Prostate gland (tissue), 2 donors: ENCODE measurements at places on chromosomes 3 and 15. TPM values are rescaled to one million over a fixed set of nuclear protein-coding genes. Genes with fewer than 3 reads are reported as not detected.

The GOLGA8G gene
- total RNA-seq: 7.9 TPM

The LRRC58 gene
- total RNA-seq: 34.9 TPM

- no peak overlapping the region for H3K4me3 ChIP-seq
- H3K27me3 ChIP-seq: no peaks in the 10 kb centered on the region
- no peak for DNase-seq
- H3K36me3 ChIP-seq: no peaks in the 10 kb centered on the region
- H3K27ac ChIP-seq: no peak overlapping the region
- H3K4me1 ChIP-seq: peaks cover 5% of the 10 kb centered on the region
Observed at GRCh38 chr3:65927576-65927975, 111.1 kb downstream of the MAGI1 start.

The PROS1 gene
- total RNA-seq: 26.6 TPM

- H3K27me3 ChIP-seq: no peaks in the 10 kb centered on the region
- no peaks in the 10 kb centered on the region for H3K36me3 ChIP-seq
- no peak overlapping the region for H3K27ac ChIP-seq
- no peak overlapping the region for H3K4me3 ChIP-seq
- H3K4me1 ChIP-seq: no peaks in the 10 kb centered on the region
Observed at GRCh38 chr3:191158815-191159214, 40.2 kb upstream of the OSTN start.

- DNase-seq: no peak
- peaks cover 6% of the 10 kb centered on the region for H3K4me1 ChIP-seq
- H3K4me3 ChIP-seq: peak overlapping the region; percentile 19
- H3K27ac ChIP-seq: no peak overlapping the region
- H3K36me3 ChIP-seq: no peaks in the 10 kb centered on the region
Observed at GRCh38 chr3:137767538-137768360, 3.6 kb downstream of the SOX14 start.

The CILP gene
- 27.8 TPM for total RNA-seq

GRCh38 chr15:31606931-31607497, 280.4 kb downstream of the KLF13 start:
- no peaks in the 10 kb centered on the region for H3K27me3 ChIP-seq
- no peak for DNase-seq
- H3K4me1 ChIP-seq: no peaks in the 10 kb centered on the region
- no peak overlapping the region for H3K4me3 ChIP-seq

DNA sequence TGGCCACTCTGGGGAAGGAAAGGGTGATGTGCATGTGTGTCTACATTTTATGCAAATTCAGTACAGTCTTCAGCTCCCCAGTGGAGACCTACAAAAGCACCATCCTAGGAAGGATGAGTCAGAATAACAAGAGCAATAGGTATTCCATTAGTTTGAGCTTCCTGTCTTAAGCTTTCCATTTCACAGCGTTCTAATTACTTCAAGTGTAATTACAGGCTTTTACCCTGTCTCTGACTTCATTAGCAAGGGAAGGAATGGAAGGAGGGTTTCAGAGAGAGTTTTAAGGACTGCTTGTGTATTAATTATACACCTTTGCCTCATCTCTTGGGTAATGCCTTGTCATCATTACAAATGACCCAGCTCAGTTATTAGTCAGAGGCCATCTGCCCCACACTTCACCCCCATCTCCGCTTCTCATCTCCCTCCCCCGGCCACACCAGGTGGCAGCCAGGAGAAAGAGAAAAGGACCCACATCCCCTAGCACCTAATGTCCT, 202.8 kb upstream of the MRPL3 start:
- H3K4me1 ChIP-seq: no peaks in the 10 kb centered on the region
- no peaks in the 10 kb centered on the region for H3K36me3 ChIP-seq
- no peaks in the 10 kb centered on the region for H3K27me3 ChIP-seq
- DNase-seq: no peak
- H3K27ac ChIP-seq: no peak overlapping the region

DNA sequence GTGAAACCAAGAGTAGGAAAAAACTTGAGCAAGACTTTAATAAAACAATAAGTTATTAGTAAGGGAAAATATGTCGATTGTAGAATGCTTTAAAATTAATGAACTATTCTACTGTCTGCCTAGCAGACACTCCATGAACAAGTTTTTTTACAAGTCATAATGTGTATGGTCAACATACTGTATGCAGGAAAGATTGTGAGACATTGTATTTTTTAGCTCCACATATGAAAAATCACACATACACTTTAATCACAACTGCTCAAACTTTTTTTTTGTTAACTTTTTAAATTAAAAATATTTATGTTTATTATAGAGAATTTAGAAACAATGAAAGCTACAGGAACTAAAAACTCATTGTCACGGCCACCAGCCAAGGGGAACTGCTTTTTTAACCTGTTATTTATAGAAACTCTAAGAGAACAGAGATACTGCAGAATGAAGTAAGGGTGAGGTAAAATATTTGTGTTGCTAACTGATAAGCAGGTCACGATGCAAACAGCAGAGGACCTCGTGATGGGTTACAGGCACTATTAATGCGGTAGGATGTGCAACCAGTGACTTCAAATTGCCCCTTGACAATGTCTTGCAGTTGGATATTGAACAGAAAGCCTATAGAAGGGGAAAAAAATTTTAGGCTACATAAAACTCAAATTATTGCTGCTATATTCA, 53.0 kb downstream of the THSD4 start:
- H3K27me3 ChIP-seq: no peaks in the 10 kb centered on the region
- no peaks in the 10 kb centered on the region for H3K4me1 ChIP-seq
- H3K36me3 ChIP-seq: no peaks in the 10 kb centered on the region
- no peak overlapping the region for H3K27ac ChIP-seq
- no peak for DNase-seq

GRCh38 chr3:66144568-66145407, 76.0 kb upstream of the SLC25A26 start:
- H3K4me3 ChIP-seq: no peak overlapping the region
- H3K4me1 ChIP-seq: no peaks in the 10 kb centered on the region
- no peaks in the 10 kb centered on the region for H3K27me3 ChIP-seq
- no peak for DNase-seq
- H3K27ac ChIP-seq: no peak overlapping the region

The PLA2G4B gene
- 1.5 TPM for total RNA-seq

DNA sequence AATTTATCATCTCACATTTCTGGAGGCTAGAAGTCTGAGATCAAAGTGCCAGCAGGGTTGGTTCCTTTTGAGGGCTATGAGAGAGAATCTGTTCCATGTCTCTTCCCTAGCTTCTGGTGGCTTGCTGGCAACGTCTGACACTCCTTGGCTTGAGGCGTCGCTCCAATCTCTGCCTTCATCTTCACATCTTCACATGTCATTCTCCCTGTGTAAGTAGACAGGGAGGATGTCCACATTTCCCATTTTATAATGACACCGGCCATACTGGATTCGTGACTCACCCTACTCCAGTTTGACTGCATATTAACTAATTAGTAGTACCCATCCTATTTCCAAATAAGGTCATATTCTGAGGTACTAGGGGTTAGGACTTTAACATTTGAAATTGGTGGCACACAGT, 17.5 kb upstream of the ARHGAP31 start:
- H3K27me3 ChIP-seq: no peaks in the 10 kb centered on the region
- H3K36me3 ChIP-seq: no peaks in the 10 kb centered on the region
- H3K27ac ChIP-seq: no peak overlapping the region
- H3K4me3 ChIP-seq: no peak overlapping the region
- DNase-seq: no peak

- no peak overlapping the region for H3K27ac ChIP-seq
- H3K4me1 ChIP-seq: no peaks in the 10 kb centered on the region
- H3K36me3 ChIP-seq: no peaks in the 10 kb centered on the region
- no peak overlapping the region for H3K4me3 ChIP-seq
Observed at GRCh38 chr3:45064512-45065372, 38.6 kb downstream of the CLEC3B start.

- H3K27ac ChIP-seq: peak overlapping the region; percentile 28
- no peak for DNase-seq
- no peaks in the 10 kb centered on the region for H3K4me1 ChIP-seq
- H3K27me3 ChIP-seq: no peaks in the 10 kb centered on the region
Observed at GRCh38 chr3:42497009-42497731, 5.3 kb upstream of the VIPR1 start.

DNA sequence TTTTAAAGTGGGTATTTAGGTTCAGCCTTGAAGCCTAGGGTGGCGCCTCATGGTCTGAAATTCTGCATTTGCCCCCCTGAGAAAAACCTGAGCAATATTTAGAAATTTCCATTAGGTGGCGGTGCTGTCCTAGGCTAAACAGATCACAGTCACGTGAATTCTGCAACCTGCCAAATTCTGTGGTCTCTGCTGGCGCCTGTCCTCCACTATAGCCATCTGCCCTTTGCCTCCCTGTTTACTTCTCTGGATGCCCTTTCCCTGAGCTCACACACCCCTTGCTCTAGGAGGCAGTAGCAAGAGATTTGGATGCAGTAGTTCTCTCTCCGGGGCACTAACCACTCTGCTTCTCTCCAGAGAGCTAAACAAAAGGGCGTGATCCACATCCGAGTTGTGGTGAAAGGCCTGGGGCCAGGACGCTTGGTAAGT, 9.1 kb downstream of the MRPS11 start:
- no peaks in the 10 kb centered on the region for H3K36me3 ChIP-seq
- DNase-seq: no peak
- H3K4me3 ChIP-seq: no peak overlapping the region
- no peaks in the 10 kb centered on the region for H3K27me3 ChIP-seq
- H3K4me1 ChIP-seq: no peaks in the 10 kb centered on the region

- no peak for DNase-seq
- H3K4me1 ChIP-seq: no peaks in the 10 kb centered on the region
- no peak overlapping the region for H3K27ac ChIP-seq
- H3K4me3 ChIP-seq: no peak overlapping the region
Observed at GRCh38 chr3:102174832-102175374, 259.9 kb upstream of the ZPLD1 start.

GRCh38 chr3:144502402-144502801, 530.8 kb downstream of the DIPK2A start:
- no peaks in the 10 kb centered on the region for H3K27me3 ChIP-seq
- no peak overlapping the region for H3K27ac ChIP-seq
- H3K4me1 ChIP-seq: no peaks in the 10 kb centered on the region
- DNase-seq: no peak
- no peak overlapping the region for H3K4me3 ChIP-seq
- no peaks in the 10 kb centered on the region for H3K36me3 ChIP-seq

GRCh38 chr3:71486831-71487230, 96.7 kb downstream of the FOXP1 start:
- DNase-seq: no peak
- no peak overlapping the region for H3K4me3 ChIP-seq
- no peak overlapping the region for H3K27ac ChIP-seq
- H3K4me1 ChIP-seq: no peaks in the 10 kb centered on the region
- no peaks in the 10 kb centered on the region for H3K27me3 ChIP-seq

The ERICH6 gene
- total RNA-seq: 0.57 TPM

GRCh38 chr15:65217526-65218482, 6.5 kb upstream of the CILP start:
- H3K4me3 ChIP-seq: no peak overlapping the region
- H3K27ac ChIP-seq: no peak overlapping the region
- no peak for DNase-seq
- H3K36me3 ChIP-seq: no peaks in the 10 kb centered on the region
- no peaks in the 10 kb centered on the region for H3K4me1 ChIP-seq

The SAMD7 gene
- total RNA-seq: 1.5 TPM

DNA sequence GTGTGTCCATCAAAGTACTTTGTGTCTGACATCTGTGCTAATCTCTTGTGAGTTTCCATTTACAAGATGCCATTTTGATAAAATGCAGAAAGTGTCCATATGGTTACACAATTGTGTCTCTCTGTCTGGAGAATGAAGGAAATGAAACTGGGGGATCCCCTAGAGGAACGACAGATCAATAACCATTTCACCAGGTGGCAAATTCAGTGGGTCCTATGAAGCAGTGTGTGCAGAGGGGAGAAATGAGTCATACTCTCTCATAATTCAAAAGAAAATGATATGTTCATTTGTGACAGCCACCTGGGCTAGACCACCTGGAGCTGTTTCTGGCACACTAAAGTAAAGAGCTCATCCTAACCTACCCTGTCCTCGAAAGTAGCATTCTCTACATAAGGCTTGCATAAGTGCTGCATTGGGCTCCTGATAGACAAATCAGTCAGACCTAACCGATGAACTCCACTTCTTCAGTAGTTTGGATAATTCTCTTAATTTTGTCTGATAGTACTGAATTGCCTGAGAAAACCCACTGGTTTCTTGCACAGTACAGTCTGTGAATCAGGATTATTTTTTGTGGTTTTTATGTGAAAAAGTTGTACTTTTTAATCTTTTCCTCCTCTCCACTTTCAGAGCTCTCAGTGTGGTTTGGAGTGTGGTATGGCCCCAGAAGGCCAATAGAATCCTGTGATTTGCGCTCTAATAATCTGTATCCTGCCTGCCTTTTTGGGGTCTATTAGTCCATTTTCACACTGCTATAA, 10.3 kb upstream of the CD47 start:
- no peaks in the 10 kb centered on the region for H3K27me3 ChIP-seq
- no peaks in the 10 kb centered on the region for H3K36me3 ChIP-seq
- no peaks in the 10 kb centered on the region for H3K4me1 ChIP-seq
- no peak for DNase-seq

DNA sequence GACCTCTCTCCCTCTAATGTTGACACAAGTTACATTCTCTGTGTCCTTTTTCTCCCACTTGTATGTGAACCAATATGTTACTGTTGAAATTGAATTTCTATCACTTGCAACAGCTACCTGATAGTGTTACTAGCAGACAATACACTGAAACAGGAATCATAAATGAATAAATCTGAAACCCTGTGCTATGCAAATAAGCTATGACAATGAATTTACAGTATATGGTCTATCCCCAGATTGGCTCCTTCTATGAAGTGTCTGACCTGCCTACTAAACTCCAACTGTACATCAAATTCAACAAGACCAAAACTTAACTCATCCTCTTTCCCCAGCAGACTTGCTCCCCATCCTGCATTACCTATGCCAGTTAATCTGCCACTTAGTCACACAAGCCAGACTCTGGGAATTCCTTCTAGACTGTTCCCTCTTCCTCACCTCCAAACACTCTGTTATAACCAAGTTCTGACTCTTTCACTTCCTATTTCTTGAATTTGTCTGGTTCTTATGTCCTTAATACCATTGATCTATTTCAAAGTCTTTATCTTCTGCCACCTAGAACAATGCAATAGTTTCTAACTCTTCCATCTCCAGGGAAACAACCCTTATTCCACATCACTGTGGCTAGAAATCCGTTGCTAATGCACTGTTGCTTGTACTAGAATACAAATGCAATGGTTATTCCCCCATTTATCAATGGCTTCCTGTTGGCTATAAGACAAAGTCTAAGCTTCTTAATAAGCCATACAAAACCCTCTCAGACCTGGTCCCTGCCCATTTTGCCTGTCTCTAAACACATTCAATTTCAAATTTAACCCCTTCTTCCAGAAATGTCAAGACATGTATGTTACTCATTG, 13.4 kb upstream of the ZNF639 start:
- H3K4me3 ChIP-seq: no peak overlapping the region
- DNase-seq: no peak
- no peak overlapping the region for H3K27ac ChIP-seq

DNA sequence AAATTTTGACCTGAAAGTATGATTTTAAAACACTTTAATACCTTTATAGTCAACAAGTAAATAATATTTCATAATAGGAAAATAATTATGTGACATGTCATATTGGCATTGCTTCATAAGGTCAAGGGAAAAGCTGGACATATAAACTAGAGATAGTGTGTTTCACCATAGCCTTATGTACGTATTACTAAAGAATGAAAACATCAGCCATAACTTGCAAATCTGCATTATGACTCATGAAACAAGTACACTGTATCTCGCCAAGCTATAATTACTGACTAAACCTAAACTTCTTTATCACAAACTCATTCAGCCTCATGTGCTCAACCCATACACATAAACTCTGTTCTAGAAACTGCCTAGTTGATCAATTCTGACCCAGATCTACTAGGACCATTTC, 950.1 kb downstream of the FHIT start:
- H3K27ac ChIP-seq: no peak overlapping the region
- no peaks in the 10 kb centered on the region for H3K36me3 ChIP-seq
- no peaks in the 10 kb centered on the region for H3K27me3 ChIP-seq
